ENCODE measurements at places on chromosomes 6 and 20. TPM values are rescaled to one million over a fixed set of nuclear protein-coding genes. Genes with fewer than 3 reads are reported as not detected.

NAPB gene
- 14.3 TPM for total RNA-seq

XKR7 gene
- total RNA-seq: 0.03 TPM

NPBWR2 gene
- total RNA-seq: not detected

RAE1 gene
- total RNA-seq: 48.3 TPM

TAF8 gene
- 60.9 TPM for total RNA-seq

HEY2 gene
- total RNA-seq: not detected

CD24 gene
- not detected for total RNA-seq

GRCh38 chr20:38109591-38110524 lies 55.2 kb downstream of the TGM2 start:
- no peak for ATAC-seq

- ATAC-seq: no peak
Measured at GRCh38 chr6:24933266-24933665, 2.5 kb downstream of the RIPOR2 start.

DNA sequence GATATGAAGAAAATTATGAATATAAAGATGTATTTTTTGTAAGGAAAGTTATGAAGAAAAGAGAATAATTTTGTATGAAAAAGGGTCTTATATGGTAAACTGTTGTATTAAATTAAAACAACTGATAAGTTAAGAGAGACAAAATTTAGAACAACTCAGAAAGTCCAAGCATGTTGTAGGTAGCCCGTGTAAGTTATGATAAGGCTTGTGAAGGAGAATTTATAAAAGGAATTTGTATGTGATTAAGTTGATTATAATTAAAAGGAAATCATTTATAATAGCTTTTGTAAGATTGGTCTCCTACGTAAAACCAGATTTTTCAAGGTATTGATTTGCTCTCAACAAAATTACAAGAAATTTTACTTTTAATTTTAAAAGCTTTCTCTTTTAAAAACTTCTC lies 1579.3 kb downstream of the HACE1 start:
- ATAC-seq: no peak

GRCh38 chr6:7080311-7080710 lies 27.4 kb upstream of the RREB1 start:
- no peak for ATAC-seq

GRCh38 chr6:17393892-17394631 lies 667 bp downstream of the CAP2 start:
- ATAC-seq: no peak

GRCh38 chr20:57251949-57252348 lies 14.5 kb downstream of the BMP7 start:
- ATAC-seq: no peak

DNA sequence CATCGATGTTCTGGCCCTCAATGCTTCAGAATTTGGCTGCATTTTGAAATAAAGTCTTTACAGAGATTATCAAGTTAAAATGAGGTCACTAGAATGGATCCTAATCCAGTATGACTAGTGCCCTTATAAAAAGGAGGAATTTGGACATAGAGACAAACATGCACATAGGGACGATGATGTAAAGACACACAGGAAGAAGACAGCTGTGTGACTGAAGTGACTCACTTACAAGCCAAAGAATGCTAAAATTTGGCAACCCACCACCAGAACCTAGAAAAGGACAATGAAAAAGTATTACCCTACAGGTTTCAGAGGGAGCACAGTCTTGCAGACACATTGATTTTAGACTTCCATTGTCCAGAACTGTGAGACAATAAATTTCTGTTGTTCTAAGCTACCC lies 322.8 kb upstream of the GJE1 start:
- ATAC-seq: no peak

- no peak for ATAC-seq
Measured at GRCh38 chr6:15715851-15716250, 53.0 kb upstream of the DTNBP1 start.

DNA sequence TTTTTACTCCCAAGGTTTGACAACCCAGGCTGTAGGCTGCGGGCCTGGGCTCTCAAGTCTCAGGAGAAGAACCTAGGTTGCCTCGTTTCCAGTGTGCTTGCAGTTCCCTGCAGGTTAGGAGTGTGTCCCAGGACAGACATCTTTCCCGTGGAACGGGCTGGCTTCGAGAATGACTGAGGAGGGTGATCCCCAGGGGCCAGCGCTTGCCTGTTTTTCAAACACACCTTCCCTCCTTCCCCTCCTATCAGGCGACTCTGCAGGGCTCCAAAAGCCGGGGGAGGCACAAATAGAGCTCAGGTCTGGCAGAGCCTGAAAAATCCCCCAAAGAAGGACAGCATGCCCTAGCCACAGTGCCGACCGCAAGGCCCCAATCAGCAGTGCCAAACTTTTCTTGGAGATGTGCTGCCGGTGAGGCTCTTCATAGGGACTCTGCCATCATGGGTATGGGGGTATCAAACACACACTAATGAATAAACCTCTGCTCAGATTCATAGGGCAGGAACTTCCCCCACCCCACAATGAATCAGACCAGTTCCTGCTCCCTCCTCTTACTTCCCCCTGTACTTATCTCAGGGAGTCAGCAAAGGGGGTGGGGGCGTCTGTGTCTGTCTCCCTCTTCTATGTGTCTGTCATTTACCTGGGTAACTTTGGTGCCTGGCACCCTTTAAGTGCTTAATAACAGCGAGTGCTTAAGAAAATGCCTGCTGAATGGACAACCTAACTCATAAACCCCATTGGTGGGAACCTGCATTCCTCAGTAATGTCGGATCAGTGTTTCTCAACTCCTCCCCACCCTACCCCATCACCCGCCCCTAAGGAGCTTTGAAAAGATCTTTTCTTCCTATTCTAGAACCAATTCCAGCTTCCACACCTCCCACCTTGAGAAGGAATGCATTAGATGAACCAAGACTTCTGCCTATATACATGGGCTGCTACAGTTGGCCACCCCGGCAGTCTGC lies 1.6 kb downstream of the KCNG1 start:
- no peak for ATAC-seq

DNA sequence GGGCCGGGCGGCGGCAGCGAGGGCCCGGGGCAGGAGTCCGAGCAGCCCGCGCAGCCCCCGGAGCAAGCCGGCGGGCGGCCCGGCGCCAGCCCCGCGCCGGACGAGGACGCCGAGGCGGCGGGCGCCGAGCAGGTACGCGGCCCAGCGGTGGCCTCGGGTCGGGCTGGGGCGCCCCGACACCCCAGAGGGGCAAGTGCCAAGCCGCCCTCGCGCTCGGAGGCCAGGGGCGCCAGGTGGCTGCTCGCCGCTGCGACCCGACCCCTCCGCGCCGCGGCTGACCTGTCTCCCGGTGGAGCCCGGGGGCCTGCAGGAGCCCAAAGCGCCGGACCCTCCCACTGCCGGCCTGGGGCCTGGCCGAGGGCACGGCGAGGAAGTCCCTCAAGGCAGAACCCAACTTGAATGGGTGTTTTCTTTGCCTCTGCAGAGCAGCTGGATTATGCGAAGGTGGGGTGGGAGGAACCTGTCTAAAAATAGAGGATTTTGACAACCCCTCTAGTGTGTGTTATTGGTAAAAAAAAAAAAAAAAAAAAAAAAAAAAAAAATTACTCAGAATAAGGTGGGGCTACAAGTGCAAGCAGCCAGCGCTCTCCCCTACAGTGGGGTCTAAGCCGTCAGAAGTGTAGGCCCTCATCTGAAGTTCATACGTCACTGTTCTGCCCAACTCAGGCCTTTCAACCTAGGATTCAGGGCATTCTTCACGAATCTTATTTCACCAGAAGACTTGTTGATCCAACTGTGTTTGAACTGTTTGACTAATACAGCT lies 609 bp downstream of the OGFRL1 start:
- peak; percentile 13 for ATAC-seq

- ATAC-seq: no peak
Measured at GRCh38 chr6:56363796-56364430, 116.5 kb upstream of the COL21A1 start.

- ATAC-seq: no peak
Measured at GRCh38 chr6:147434516-147434915, 74.0 kb upstream of the SAMD5 start.

- no peak for ATAC-seq
Measured at GRCh38 chr6:144304223-144304848, 19.2 kb downstream of the UTRN start.

- ATAC-seq: no peak
Measured at GRCh38 chr20:38894091-38894847, 31.9 kb upstream of the FAM83D start.

DNA sequence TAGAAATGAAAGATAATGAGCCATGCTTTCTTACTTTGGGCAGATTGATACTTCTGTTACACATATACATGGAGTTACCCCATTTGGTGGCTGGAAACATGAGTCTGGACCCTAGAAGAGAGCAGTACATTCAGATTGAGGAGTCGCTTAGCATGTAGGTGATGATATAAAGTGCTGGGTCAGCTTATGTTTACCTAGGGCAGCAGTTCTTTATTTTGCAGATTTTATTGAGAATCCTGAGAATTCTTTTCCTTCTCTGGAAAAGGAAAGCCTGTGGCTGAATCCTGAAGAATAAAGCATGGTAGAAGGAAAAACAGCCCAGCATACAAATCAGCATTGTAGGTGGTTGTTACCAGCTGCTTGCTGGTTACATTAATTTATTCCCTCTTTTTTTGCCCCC lies 91.2 kb downstream of the SMAP1 start:
- ATAC-seq: no peak

DNA sequence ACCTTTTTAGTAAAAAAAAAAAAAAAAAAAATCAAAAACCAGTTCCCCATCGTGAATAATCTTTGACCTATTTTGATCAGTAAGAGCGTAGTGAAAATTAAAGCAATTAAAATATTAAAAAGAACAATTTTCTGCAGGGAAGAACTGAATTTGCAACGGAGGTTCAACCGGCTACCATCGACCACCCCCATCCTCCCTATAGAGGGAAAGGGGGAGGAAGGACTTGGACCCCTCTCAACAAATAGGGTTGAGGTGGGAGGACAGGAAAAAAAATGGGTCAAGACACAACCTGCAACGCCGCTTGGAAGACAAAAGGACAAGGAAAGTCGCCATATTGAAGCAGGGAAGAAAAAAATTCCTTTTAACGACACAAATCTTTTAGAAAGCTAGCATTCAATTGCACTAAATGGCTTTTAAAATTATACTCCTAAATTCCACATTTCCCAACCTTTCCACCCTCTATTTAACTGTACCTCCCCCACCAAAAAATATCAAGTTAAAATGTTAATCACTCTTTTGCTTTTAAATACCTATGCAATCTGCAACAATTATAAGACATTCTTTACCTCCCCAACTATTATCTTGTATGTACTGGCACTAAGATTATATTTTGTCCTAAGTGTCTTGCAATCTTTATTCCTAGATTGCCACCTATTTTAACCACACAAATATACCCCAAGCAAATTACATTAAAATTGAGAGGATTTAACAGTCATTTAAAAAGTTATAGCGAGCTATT lies 1.7 kb downstream of the PPP1R10 start:
- no peak for ATAC-seq

GRCh38 chr6:75893776-75894152 lies 144.7 kb downstream of the MYO6 start:
- no peak for ATAC-seq

GRCh38 chr6:149334682-149335160 lies 17.2 kb downstream of the TAB2 start:
- ATAC-seq: peak; percentile 7

DNA sequence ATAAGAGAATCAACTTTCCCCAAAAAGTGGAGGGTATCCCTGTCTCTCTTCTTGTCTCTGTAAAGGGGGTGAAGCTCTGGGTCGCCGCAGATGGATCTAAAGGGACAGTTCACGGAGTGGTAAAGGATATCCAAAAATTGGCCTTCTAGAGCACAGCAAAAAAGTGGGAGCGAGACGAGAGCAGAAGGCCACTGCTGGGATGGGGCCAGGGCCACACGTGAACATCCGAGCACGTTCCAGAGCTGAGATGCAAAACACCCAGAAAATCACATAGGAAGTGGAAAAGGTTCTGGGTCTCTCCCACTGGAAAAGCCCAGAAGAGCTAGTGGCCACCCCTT lies 837 bp downstream of the TRAM2 start:
- ATAC-seq: no peak

DNA sequence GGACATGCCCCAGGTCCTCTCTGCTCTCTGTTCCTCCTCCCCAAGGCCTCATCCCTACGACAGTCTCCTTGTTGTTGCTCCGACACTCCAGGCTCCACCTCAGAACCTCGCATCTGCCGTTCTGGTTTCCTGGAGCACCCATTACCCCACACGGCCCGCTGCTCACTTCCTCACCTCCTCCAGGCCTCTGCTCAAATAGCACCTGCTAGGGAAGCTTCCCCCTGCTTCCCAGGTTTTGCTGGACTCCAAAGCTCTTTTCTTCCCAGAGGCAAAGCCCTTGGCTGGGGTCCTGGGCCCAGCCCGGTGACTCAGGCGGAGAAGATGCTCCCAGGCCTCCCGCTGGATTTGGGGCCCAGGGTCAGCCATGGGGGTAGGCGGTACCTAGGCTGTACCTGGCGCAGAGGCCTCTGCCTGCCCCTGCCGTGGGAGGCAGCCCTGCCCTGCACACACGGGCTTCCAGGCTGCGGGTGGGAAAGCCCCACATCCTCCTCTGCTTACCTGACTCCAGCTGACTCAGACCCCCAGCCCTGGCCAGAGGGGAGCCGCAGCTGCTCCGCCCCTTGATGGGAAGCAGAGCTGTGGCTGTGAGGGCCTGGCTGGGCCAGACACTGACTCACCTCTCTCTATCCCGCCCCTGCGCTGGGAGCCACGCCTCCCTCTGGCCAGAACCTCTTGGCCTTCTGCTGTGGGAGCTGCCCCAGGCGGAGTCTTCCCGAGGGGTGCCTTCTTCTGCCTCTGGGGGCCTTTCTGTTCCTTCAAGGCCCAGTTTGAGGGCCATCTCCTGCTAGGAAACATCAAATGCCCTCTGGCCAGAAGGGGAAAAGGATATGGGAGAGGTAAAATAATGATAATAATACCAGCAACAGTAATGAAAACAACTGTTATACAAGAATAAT lies 130.5 kb downstream of the CEBPB start:
- peak; percentile 95 for ATAC-seq

GRCh38 chr20:21511485-21511849 lies 2.4 kb downstream of the NKX2-2 start:
- ATAC-seq: no peak

GRCh38 chr6:129637340-129638054 lies 72.5 kb downstream of the ARHGAP18 start:
- no peak for ATAC-seq

DNA sequence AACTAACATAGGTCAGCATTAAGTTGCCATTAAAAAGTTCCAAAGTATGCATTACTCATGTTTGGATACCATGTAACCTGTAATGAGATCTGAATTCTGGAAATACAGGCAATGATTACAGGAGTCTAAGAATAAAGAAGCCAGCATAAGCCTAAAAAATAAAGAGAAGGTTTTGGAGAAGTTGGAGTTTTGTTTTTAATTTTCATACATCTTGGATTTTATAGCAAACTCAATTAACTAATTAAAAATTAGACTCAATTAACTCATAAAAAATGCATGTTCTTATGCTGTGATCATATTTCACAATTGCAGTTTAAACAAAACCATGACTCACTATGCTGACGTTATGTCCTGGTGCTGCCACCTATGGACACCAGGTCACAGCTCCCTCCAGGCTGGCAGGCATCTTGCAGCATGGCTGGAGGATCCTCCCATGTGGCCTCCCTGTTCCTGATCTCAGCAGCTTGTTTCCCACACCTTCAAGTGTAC lies 648.8 kb upstream of the AGPAT4 start:
- ATAC-seq: peak; percentile 64
